ENCODE measurements at places on chromosomes 4 and X.

- DNase-seq, result peak; percentile 17
Observed at GRCh38 chr4:23033796-23034195, 341.1 kb downstream of the GBA3 start.

GRCh38 chrX:74911494-74911893 lies 13.8 kb downstream of the NEXMIF start:
- no peak for DNase-seq

DNA sequence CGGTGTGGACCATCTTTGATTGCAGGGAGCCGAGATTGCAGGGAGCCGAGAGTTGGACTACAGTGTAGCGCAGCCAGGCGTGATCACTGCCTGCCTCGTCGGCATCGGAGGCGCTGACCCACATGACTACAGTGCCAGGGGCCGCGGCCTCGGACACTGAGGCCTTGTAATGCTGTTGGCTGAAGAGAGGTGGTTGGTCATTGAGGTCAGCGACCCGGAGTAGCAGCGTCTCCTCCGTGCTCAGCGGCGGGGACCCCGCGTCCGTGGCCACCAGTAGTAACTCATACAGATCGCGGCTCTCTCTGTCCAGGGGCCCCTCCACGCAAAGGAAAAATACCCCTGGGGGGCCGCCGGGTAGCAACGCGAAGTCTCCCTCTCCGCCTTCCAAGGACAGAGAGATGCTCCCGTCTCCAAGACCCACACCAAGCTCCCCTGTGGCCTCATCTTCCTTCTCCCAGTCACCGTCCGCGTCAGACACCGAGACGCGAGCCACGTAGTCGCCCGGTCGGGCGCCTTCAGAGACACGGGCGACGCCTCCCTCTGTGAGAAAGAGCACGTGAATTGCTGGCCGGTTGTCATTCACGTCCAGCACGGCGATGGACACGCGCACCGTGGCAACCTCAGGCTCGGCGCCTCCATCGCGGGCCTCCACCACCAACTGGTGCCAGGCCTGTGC lies 1.9 kb downstream of the DCHS2 start:
- DNase-seq, result no peak

GRCh38 chr4:61532336-61533000 lies 332.3 kb downstream of the ADGRL3 start:
- DNase-seq, result no peak

GRCh38 chr4:99863-100262 lies 24.4 kb upstream of the ZNF718 start:
- DNase-seq, result no peak

DNA sequence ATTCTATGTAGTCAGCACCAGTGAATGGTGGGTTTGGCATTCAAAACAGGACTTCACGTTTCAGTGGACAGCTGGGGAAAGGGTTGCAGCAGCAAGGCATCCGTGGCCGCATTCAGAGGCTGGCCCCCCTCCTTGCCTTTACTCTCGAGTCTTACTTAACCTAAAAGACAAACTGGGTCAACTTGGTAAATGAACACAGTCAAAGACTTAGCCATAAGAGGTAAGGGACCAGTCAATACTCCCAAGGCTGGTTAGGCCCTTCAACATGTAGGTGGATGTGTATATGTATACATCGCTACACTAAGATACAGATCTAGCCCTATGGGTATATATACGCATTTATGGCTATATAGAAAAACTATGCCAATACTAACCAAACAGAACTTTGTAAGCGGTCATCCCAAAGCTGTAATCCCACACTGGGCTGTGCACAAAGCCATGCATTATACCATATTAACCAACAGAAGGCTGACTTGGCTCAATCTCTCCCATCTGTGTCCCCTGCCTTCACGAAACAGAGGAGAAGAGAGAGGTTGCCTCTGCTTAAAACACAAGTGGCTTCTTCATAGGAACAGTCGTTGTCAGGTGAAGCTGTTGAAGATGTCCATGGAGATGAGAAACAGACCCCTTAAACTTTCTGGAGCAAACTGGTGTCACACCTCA lies 61.9 kb downstream of the TSC22D3 start:
- no peak for DNase-seq

DNA sequence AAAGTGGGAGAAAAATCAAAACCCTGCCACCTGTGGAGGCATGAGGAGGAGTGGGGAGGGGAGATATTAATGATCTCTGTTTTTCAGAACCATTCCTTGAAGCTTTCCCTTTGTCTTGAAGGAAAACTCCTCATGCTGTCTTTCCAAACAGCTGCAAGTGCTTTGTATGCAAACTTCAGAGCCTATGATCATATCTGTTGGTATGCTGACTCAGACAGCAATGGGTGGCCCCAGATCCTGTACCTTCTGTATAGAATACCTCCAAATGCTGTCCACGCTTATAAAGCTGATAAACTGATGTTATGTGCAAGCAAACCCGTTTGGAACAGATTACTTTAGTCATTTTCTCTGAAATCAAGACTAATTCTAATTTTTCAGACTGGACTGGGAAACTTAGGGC lies 31.9 kb downstream of the BMP15 start:
- DNase-seq, result no peak

DNA sequence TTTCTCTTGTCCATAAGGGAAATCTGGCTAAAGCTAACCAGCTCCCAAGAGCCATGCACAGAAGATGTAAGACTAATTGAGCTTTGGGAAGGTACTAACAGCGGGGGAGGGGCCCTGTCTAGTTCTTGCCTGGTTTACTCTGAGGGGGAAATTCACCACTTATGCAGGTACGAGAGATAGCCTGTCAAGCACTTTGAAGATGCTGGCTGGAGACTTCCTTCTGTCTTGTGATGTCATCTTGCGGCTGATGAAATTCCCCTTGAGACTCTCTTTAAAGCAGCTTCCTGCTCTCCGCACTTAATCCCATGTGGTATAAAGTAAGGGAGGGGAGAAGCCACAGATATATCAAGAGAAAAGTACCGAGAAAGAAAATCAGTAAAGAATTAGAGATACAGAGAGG lies 345.3 kb downstream of the MAPK10 start:
- no peak for DNase-seq

DNA sequence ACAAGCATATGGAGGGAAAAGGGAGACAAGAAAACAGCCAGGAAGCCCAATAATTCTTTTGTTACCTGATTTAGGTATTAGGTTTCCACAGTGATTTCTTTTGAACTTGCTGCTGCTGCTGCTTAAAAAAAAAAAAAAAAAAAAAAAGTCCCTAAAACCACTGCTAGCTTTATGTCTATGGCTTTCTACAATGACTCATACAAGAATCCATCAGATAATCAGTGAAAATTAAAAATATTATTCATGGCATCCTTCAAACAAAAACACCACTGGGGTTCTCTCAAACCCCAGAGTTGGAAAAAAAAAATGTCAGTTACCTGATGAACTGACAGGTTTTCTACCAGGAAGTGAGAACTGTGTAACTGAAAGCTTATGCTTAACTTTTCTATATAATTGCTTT lies 14.3 kb downstream of the EPHA5 start:
- DNase-seq, result no peak

DNA sequence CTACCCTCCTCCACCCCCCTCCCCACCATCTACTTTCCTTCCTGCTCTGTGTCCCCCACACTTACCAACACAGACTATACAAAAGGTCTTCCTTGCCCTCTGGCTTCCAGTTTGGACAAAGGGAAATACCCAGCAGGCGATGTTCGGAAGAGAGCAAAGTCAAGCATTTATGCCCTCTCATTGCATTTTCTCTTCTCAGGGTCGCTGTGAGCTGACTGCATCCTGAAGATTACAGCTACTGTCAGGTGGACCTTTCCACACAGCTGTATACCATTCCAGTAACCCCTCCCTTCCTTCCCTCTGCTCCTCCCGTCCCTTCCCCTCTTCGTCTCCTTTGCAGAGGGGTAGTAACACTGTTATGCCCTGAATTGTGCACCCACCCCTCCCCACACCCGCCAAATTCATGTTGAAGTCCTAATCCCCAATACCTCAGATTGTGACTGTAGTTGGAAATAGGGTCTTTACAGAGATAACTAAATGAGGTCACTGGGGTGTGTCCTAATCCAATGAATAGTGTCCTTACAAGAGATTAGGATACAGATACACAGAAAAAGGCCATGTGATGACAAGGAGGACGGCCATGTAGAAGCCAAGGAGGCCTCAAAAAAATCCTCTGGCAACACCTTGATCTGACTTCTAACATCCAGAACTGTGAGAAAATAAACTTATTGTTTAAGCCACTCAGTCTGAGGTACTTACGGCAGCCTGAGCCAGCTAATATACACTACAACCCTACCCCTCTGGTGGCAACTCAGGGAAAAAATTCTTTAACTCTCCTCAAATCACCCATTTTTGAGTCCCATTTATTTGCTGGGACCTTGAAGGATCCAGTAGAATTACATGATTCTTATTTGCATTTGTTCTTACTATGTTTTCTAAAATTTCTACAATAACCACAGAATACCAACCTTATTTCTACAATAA lies 11.7 kb downstream of the MORF4L2 start:
- no peak for DNase-seq

- DNase-seq, result no peak
Observed at GRCh38 chr4:37540486-37540885, 145.7 kb downstream of the RELL1 start.

- DNase-seq, result no peak
Observed at GRCh38 chr4:180788729-180789128, 1454.5 kb upstream of the TENM3 start.
